ENCODE measurements at places on chromosomes 3 and 15. TPM values are rescaled to one million over a fixed set of nuclear protein-coding genes. Genes with fewer than 3 reads are reported as not detected.

The LYZL4 gene
- not detected for total RNA-seq

The PRSS50 gene
- total RNA-seq, result not detected

The FBXO40 gene
- total RNA-seq, result not detected

The PLA2G4D gene
- total RNA-seq, result 0.18 TPM

The LACTB gene
- total RNA-seq, result 30.6 TPM

The UTS2B gene
- total RNA-seq, result not detected

The DGKG gene
- total RNA-seq, result 1.5 TPM

All from left colon (tissue), 2 donors.